ENCODE measurements at places on chromosomes 4 and X.

DNA sequence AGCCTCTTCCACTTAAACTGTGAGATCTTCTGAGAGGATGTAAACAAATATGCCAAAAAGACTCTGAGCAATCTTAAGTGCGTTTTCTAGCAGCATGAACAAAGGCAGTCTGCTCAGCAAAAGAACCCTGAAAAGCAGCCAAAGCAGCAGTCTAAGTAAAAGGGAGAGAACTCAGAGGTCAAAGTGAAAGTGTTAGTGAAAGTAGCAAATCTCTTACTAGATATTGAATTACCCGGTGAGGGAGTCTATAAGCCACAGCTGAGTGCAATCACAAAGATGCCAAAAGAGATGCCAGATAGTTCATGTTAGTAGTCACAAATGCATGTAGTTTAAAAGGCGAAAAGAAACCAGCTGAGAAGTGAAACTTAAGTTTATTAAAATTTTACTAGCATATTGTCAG is 7.9 kb upstream of the GNRHR start:
- DNase-seq, result no peak

DNA sequence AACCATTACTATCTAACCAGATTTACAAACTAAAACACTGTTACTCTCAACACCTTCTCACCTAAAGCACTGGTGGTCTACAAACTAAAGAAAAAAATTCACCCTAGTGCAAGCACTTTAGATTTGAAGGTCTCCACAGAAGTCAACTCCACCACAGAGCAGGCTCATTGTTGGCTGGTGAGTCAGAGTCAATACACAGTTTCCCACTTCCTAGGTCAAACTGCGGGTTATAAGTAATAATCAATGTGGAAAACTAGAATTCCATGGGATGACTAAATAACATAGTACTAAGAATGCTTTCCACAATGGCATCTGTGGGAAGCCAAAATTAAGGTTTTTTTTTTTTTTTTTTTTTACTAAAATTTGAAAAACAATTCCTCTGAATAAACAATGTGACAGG is 191.8 kb downstream of the PDGFC start:
- DNase-seq, result no peak

- no peak for DNase-seq
Measured at GRCh38 chr4:164948975-164949374, 28.5 kb downstream of the TRIM61 start.

DNA sequence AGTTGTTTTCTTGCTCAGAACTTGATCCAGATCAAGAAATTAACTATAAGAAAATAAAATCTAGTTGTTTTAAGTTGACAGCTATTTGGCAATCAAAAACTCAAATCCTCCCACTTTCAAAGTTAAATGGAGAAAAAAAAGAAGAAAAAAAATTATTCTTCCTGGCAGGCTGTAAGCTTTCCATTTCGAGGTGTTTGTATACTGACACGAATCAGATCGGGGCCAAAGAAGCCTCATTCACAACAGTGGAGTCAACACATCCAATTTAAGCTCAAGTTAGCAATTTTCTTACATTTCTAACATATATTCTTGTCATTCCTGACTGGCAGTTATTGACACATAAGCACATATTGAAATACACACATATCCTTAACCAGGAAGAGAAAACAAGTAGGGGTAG is 119.4 kb downstream of the UNC5C start:
- DNase-seq, result no peak

DNA sequence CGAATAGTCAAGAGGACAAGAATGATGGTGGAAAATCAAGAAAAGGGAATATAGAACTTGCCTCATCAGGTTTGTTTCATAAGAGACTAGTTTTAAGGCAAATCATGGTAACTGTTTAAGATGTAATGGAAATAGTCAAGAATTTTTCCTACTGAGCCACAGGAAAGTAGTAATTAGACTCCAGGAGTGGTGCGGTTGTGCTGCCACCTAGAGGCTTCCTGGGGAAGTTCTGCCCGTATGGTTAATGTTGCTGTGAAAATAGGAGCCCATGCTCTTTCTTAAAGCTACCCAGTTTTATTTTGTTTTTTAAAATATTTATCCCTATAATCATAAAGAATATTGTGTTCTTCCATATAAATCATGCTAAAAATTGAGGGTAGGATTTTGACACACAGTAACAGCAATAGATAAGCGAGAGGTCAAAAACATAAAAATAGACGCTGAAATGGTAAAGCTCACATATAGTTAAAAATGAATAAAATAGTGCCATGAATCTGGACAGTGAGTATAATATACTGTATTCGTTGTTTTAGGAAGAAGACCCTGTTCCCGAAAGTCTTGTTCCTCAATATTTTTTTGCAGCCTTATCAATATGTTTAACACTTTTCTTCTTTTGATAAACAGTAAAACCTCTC is 87.0 kb downstream of the PHOX2B start:
- peak; percentile 51 for DNase-seq

Data from activated CD4-positive, alpha-beta T cell treated with anti-CD3 and anti-CD28 coated beads, Interleukin-2, amount 50 U/mL, for 48 hours (primary cell).